ENCODE measurements at places on chromosomes 7 and 10. TPM values are rescaled to one million over a fixed set of nuclear protein-coding genes. Genes with fewer than 3 reads are reported as not detected.
A peak's percentile ranks its signal among the peaks of the same experiment; 100 is the strongest.

Gene COL28A1
- 7.2 TPM for polyA plus RNA-seq

Gene SEPHS1
- polyA plus RNA-seq = 146 TPM

Gene ZNF212
- polyA plus RNA-seq = 15.5 TPM

Gene IFIT3
- polyA plus RNA-seq = 17.4 TPM

Gene FZD8
- polyA plus RNA-seq = 11.4 TPM

Gene AKR1C3
- polyA plus RNA-seq = 79.0 TPM

Gene SPDYE5
- 1.2 TPM for polyA plus RNA-seq

Gene CRPPA
- 5.2 TPM for polyA plus RNA-seq

Gene CPA2
- polyA plus RNA-seq = 0.34 TPM

Gene SPDYE16
- 1.3 TPM for polyA plus RNA-seq

Gene AFAP1L2
- 42.2 TPM for polyA plus RNA-seq

Gene AOAH
- 2.9 TPM for polyA plus RNA-seq

Gene CHCHD3
- 87.3 TPM for polyA plus RNA-seq

Gene NEURL1
- 1.3 TPM for polyA plus RNA-seq

Gene PLEKHS1
- 0.21 TPM for polyA plus RNA-seq

Gene AS3MT
- polyA plus RNA-seq = 19.5 TPM

DNA sequence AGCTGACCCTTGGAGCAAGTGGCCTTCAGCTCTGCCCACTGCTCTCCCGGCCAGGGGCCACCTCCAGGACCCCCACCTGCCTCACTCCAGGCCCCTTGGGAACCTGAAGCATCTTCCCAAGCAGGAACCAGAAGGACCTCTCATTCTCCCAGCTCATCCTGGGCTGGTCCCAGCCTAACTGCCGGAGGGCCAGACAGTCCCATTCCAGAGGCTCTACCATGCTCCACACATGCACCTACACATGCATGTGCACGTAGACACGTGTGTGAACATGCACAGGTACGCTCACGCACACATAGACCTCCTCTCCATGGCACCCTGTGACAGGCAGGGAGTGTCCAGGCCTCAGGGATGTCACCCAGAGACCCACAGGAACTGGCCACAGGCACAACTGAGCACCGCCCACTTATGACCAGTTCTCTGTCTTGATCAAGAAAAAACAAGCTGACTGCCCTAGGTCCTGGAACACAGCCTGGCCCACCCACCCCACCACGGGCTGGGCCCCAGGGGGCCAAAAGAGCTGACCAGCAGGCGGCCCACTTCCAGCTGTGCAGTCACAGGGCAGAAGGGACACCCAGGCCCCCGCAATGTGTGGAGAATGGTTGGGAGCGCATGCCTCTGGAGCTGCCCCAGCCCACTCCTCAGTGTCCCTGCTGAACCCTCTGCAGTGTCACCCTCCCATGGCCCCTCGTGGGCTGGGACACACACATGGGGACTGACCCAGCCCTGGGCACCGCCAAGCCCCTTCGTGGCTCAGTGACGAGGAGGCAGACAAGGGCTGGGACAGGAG, 43.4 kb downstream of the CAMK2B start:
- DNase-seq = no peak

DNA sequence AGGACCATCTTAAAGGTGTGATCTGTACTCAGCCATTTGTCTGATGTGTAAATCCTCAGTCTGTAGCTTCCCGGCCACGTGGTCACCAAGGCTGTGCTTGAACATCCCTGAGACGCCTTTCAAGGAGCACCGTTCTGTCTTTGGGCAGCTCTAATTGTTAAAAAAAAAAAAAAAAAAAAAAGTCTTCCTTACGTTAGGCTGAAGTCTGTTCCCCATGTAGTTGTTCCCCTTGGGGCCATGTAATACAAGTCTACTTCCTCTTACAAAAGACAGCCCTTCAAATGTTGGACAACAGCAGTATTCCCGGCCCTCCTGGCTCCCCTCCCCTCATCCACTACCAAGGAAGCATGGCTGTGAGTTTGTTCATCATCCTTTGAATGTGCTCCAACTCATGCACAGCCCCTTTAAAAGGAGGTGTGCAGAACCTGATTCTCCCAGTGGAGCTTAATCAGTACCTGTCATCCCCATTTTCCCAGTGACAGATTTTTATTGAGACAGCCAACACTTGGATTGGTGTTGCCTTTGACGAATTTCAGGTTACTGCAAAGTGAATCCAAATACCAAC, 392.2 kb upstream of the GALNT17 start:
- DNase-seq = no peak

- DNase-seq = peak; percentile 39
Observed at GRCh38 chr10:26367771-26368170, 70.4 kb upstream of the APBB1IP start.

DNA sequence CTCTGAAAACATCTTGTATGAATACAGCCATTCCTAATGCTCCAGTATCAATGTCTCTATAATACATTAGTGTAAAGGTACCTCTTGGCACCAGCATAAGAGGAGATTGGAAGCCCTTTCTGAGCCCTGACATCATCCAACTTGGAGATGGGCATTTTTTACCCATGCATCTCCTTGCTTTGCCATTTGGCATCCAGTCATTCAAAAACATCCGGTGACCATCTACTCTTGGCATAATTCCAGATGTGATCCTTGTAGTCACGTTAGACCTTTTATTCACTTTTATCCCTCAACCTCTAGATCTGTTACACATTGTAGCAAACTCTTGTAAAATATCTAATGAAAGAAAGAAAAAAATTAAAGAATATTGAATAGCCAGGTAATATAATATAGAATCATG, 17.9 kb upstream of the SGMS1 start:
- DNase-seq = no peak

GRCh38 chr7:157494506-157495176, 157.8 kb downstream of the DNAJB6 start:
- no peak for DNase-seq

- no peak for DNase-seq
Observed at GRCh38 chr10:12416344-12417050, 67.2 kb downstream of the CAMK1D start.

DNA sequence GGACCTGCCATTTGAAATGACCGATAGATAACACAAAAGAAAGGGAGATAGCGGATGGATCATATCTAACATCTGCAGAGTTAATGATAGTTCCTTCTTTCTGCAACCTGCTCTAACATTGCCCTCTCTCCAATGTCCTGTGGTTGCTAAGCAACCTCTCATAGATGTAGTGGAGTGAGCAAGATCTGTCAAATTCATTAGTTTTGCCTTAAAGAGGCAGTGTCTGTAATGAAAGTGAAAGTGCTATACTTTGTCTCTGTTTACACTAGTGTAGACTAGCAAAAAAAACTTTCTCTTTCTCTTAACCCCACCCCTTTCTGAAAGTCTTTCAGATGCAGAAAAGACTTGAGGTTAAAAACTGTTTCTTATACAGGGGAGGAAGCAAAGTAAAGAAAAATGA, 1196.9 kb downstream of the SORCS3 start:
- DNase-seq = no peak

GRCh38 chr7:155007947-155008346, 5.0 kb upstream of the PAXIP1 start:
- no peak for DNase-seq

DNA sequence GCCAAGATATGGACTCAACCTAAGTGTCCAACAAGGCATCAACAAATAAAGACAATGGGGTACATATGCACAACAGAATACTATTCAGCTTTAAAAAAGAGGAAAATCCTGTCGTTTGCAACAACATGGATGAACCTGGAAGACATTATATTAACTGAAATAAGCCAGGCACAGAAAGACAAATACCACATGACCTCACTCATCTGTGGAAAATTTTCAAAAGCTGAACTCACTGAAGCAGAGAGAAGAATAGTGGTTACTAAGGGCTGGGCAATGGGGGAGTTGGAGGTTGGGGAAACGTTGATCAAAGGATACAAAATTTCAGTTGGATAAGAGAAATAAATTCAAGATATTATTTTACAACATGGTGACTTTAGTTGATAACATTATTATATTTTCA, 221.4 kb upstream of the PITRM1 start:
- no peak for DNase-seq

DNA sequence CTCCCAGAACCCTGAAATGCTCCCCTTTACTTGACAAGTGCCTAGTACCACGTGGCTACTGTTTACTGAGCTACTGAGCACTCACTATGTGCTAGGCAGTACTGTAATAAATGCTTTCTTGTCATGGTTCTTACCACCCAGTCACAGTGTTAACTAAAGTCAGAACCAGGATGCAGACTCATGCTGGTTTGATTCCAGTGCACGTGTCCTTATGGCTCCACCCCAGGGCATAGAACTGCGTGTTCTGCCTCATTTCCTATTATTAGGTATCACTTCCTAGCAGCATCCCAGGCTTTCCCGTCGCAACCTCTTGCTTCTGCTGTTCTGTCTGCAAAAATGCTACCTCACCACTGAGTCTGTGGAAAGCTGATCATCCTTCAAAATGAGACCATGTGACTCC, 71.7 kb upstream of the DOCK1 start:
- no peak for DNase-seq

GRCh38 chr7:78264105-78264504, 465.5 kb downstream of the PHTF2 start:
- DNase-seq = no peak

DNA sequence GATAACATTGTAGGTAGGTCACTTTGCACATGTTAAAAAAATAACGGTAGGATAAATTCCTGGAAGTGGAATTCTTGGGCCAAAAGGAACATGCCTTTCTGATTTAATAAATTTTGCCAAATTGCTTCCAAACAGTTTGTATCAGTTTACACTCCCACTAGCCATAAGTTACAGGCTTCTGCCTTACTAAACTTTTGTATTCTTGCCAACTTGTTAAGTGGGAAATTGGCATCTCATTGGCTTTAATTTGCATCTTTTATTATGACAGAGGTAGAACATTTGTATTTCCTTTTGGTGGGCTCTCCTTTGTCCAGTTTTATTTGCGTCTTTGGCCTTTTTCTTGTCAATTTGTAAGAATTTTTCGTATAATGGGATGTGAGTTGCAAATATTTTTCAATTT, 38.3 kb upstream of the FAM180A start:
- no peak for DNase-seq

GRCh38 chr7:38463277-38464225, 167.6 kb downstream of the AMPH start:
- no peak for DNase-seq

- DNase-seq = no peak
Observed at GRCh38 chr10:29199339-29199738, 89.5 kb upstream of the LYZL1 start.

- no peak for DNase-seq
Observed at GRCh38 chr7:87129848-87130247, 22.4 kb upstream of the DMTF1 start.

DNA sequence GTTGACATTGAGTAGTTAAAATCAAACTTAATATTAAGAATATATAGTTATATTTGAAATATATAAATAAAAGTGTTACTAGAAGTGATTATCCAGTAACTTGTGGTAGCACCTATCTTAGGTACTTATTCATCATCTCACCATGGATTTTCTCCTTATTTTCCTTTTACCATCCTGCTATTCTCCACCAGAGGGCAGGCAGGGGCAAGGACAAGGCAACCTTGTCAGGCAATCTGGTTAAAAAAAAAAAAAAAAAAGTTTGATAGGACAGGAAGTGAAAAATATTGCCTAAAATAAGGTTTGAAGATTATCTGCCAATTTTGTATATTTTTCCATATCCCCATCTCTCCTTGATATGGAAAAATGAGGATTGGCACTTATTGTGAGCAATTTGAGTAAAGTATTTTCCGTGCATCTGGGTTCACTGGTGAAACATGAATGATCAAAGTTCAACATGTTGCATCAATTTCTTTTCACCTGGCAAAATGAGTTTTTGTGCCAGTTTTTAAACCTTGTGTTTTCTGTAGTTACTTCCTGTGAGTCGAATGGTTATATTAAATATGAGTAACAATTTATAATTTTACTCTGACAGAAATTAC, 256.7 kb downstream of the AGMO start:
- no peak for DNase-seq

DNA sequence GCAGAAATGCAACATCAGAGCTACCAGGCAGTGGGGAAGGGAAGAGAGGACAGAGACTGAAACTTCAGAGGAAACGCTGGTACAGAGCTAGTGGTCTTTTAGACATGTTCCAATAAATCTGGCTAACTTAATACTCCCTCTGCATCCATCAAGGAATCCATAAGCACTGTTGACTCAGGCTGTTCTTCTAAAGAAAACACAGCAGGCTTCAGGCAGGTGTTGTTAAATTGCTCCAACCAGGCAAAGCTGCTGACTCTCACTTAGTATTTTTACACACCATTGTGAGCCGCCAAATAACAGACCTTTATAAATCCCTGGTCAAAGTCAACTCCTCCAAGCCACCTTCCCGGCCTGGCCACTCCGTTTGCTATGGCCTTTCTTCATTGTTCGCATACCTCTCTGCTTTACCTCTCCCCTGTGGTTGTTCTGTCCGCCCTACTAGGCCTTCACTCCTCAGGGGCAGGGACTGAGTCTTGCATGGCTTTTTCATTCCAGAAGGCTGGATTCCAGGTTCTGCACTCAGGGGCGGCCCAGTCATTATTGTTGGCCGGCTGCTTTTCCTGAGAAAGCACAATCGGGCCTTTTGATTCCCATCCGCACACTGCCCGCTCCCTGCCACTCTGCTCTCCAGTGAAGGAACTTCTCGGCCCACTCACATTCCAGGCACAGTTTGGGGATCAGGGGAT, 18.4 kb downstream of the CREB3L2 start:
- no peak for DNase-seq

DNA sequence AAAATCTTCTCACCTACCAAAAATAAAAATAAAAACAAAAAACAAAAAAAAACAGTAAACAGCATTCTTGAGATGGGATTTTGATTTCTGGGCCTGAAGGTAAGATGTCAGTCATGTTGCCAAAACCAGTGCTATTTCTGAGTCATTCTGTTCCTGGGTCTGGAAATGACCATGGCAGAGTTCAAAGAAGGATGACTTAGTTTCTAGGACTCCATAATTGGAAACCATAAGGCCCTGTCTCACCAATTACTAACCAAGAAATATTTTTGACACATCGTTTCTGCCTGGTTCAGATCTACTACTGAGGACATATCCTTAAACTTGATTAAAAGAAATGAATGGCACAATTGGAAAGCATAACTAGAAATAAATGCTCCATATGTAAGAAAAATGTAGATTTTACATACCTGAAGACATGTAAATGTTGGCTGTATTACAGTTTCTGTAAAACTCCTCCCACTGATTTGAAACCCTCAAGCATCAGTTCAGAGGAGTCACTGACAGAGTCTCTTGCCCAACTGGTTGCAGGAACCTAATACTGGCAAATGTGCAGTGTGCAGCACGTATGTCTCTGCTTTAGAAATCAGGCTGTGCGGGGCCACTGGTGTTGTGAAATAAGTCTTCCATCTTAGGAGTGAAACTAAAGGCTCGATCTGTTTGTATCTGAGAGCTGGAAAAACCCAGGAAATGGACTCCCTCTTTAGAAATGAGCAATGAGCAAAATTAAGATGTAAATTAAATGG, 84.8 kb upstream of the EGR2 start:
- no peak for DNase-seq

GRCh38 chr10:63434866-63435854, 30.6 kb downstream of the JMJD1C start:
- no peak for DNase-seq

Data from right renal cortex interstitium (tissue), 3 donors.